ENCODE measurements at places on chromosomes 5 and 9. TPM values are rescaled to one million over a fixed set of nuclear protein-coding genes. Genes with fewer than 3 reads are reported as not detected.

DNA sequence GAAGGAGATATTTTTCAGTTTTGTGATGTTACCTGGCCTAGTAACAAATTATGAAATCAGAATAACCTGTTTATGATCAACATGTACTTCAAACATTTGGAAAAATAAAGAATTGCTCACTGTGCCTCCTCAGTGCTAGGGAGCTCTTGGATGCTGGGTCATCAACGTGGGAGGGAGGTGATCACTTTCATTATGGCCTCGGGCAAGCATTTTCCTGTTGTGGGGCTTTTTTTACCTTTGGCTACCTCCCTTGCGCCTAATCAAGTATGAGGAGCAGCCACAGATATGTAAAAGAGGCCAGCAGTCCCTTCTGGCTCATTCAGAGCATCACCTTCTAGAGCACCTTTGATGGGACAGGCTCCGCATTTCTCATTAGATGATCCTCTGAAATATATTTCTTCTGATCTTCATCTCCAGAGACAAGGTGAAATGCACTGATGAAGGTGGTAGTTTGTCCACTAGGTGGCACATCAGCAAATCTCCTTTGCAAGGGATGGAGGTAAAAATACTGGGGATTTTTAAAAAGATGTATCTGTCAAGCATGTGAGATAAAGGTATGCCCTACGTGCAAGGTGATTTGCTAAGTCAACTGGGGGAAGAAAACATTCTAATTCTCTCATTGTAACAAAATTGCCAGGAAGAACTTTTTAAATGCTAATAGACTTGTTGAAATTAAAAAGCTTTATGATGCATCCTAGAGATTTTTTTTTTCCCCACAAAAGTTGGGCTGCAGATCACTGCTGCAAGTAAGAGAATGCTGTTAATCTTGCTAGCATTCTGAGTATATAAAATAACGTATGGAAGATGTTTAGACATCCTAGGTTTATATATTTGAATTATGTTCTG, 218.2 kb downstream of the MAST4 start:
- DNase-seq = peak; percentile 71

DNA sequence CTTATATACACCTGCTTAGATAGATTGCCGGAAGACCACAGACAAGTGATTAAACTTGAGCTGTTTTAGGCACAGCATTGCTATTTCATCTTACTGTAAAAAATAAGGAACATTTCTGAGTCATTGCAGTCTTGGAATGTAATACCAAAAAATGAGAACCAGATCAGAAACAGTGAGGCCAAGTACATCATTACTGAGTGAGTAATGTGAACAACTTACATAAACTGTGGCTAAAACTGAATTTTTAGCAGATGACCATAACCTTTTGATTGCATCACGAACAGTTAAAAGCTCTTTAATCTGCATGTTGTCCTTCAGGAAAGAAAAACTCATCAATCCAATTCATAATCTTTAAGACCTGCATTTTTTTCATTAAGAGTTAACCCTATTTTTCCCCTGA, 157.1 kb upstream of the FGF10 start:
- DNase-seq = peak; percentile 50

DNA sequence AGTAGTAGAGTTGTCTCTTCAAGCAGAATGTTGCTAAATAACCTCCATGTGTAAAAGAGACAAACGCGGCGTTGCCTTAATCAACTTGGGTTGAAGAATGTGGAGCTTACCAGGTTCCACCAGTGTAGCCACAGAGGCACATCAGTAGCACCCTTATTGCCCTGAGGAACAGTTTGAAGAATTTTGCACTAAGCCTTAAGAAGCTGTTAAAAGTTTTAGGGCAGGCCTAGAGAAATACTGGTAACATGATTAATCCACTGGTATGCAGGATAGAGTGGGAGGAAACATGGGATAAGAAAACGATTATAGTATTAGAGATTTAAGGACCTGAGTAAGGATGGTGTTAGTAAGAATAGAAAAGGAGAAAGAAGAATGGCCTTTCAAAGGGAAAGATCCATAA, 100.6 kb downstream of the ZCCHC7 start:
- no peak for DNase-seq

DNA sequence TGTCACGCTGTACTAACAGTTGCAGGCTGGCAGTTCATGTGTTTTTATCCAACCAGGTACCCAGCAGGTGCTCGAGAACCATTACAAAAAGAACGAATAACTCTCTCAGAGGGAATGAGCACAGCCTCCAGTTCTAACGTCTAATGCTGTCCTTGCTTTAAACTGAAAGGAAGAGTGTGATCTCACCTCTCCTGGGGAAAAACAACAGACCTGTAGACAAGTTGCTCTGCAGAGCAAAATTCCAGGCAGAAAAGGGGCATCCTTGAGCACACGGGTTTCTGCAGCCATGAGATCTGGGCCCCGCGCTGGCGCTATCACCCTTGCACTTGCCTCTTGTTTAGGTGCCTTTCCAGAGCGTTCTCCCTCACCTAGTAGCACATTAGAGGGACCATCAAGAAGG, 92.5 kb upstream of the DNAH5 start:
- no peak for DNase-seq

DNA sequence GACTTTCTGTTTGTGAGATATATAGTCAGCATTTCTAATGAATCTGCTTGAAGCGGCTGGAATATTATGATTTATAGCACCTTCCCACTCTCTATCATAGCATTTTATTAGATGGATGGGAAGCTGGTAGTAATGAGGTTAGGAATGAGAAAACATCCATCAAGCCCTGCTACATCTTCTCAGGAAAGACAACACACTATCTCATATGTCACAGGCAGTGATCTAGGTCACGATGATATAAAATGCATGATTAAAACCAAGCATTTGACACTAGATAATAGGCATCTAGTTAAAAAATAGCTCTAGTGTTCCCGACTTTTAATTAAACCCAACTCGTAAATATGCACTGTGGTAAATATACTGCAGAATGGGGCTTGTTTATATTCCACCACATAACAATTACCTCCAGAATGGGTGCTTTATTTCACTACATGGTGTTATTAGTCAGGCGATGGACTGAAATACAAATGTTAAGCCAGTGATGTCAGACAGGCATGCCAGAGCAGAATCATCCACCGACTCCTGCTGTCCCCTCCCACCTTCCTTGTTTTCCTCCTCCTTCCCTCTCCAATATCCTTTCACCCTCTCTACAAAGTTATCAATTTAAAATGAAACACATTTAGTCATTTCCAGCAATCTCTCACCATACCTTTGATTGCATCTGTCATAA, 286.8 kb downstream of the SPATA31D1 start:
- DNase-seq = peak; percentile 34

GRCh38 chr9:88164850-88165249, 26.6 kb upstream of the SPATA31C2 start:
- DNase-seq = no peak

DNA sequence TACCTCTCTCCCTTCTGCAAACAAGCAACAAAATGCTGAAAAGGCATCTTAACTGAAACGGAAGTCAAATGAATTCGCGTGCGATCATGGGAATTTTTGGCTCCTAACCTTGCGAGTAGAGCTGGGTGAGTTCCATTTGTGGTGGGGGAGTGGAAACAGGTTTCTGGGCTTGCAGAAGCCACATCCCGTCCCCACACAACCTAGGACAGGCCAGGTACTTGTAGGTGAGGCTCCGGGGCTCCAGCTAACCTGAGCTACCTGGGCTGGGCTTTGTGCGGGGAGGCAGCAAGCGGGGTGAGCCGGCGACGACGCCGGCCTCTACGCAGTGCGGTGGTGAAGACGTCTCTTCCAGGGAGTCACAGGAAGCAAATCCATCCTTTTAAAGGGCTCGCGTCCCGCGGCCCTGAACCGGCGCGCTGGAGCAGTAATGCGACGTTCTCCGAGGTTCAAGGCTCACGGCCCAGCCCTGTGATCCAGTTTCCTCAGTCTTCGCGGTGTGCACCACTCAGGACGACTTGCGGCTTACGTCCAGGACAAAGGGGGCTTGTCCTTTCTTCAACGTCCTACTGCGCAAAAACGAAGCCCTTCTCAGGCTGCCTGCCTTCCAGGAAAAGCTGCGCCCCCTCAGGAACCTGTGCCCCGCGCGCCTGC, 567 bp upstream of the SPIN1 start:
- peak; percentile 59 for DNase-seq

DNA sequence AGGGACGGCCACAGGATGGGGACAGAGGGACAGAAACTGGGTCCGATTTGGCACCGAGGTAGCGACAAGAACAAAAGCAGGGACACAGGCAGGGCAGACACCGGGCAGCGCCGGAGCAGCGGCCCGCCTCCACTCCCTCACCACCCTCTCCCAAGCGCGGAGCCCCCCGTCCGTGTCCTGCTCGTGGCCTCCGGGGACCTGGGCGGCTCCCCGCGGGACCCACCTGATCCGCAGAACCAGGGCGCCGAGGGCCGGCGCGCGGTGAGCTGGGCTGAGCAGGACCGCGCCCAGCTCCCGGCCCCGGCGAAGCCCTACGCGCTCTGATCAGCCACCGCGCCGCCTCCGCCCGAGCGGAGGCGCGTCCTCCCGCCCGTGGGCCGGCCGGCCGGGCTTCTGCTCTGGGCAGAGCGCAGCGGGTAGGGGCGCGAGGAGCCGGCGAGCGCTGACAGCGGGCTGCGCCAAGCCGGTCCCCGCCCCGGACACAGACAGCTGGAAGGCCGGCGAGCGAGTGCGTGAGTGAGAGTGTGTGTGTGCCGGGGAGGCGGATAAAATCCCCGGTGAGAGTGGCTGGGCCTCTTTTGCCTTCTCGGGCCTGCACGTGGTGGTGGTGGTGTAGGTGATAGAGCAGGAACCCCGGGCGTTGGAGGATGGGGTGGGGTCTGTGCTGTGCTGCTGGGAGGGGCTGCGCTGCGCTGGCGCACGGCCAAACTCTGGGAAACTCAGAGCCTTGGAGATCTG, at the start of gene GGTA1:
Gene GGTA1 (minus strand): TSS at position 418 of the 738 bp plus-strand sequence. CDS start 31,922 bp downstream, outside the sequence.
- peak; percentile 53 for DNase-seq

Gene PMPCA
- 90.2 TPM for polyA plus RNA-seq

Gene FAM151B
- polyA plus RNA-seq = 4.9 TPM

Gene ACTBL2
- 0.03 TPM for polyA plus RNA-seq

All from fibroblast of lung (primary cell).